ENCODE measurements at places on chromosomes 4 and X.

DNA sequence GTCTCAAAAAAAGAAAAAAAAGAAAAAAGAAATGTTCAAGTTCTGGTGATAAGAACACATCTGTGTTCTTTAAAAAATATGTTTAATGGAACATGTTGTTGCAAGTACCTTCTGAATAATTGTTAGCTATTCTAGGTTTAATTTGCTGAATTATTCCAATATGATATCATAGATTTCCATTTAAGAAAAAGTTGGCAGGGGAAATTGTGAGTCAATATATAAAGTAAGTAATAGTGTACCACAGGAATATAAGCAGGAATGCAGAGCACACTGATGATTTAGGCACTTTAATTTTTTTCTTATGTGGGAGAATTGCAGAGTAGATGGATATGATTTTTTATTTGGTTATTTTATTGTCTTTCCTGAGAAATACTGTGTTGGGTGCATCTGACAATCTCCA lies 190.7 kb downstream of the RPA4 start:
- no peak overlapping the region for H3K27ac ChIP-seq
- H3K4me3 ChIP-seq = no peak overlapping the region
- H3K4me1 ChIP-seq = no peaks in the 10 kb centered on the region
- H3K27me3 ChIP-seq = no peaks in the 10 kb centered on the region
- no peaks in the 10 kb centered on the region for H3K36me3 ChIP-seq
- no peak for DNase-seq

DNA sequence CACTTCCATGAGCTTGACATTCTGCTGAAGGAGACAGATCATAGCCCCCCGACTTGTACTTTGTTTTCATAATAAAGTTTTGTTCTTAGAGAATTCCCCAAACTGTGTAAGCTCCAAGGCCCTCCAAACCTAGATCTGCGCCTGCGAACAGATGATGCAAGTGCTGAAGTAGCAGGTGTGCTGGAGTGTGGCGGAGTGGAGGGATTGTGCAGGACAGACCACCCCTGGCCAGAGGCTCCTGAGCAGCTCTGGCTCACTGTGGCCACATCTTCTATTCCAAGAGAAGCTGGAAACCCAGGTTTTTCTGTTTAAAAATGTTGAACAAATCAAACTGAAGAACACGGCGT lies 46.4 kb downstream of the TBC1D14 start:
- no peak overlapping the region for H3K4me3 ChIP-seq
- H3K27ac ChIP-seq = no peak overlapping the region
- DNase-seq = no peak

GRCh38 chr4:186912606-186913005 lies 188.9 kb upstream of the FAT1 start:
- DNase-seq = no peak
- no peaks in the 10 kb centered on the region for H3K4me1 ChIP-seq
- H3K27me3 ChIP-seq = no peaks in the 10 kb centered on the region
- H3K27ac ChIP-seq = no peak overlapping the region
- no peak overlapping the region for H3K4me3 ChIP-seq
- H3K36me3 ChIP-seq = peaks cover 3% of the 10 kb centered on the region

GRCh38 chr4:66430856-66431255 lies 760.6 kb upstream of the EPHA5 start:
- no peaks in the 10 kb centered on the region for H3K4me1 ChIP-seq
- H3K4me3 ChIP-seq = no peak overlapping the region
- H3K36me3 ChIP-seq = no peaks in the 10 kb centered on the region
- no peak overlapping the region for H3K27ac ChIP-seq
- H3K27me3 ChIP-seq = no peaks in the 10 kb centered on the region

DNA sequence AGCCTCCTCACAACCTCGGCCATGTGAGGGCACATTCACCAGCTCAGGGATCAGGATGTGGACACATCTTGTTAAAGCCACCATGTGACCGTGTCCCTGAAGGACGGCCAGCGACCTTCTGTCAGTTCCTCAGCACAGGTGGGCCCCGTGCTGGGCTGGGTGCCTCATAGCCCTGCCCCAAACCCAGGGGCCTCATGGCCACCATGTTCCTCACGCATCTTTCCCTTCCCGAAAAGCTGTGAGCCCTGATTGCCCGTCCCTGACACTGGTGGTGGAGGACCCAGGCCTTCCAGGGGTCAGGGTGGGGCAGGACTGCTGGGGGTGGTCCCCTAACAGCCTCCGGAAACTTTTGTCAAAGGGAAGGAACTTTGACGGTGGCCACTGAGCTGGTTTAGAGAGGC lies 60.1 kb upstream of the ADRA2C start:
- H3K27me3 ChIP-seq = peaks cover 33% of the 10 kb centered on the region
- peak; percentile 54 for DNase-seq
- no peak overlapping the region for H3K27ac ChIP-seq
- no peaks in the 10 kb centered on the region for H3K36me3 ChIP-seq

DNA sequence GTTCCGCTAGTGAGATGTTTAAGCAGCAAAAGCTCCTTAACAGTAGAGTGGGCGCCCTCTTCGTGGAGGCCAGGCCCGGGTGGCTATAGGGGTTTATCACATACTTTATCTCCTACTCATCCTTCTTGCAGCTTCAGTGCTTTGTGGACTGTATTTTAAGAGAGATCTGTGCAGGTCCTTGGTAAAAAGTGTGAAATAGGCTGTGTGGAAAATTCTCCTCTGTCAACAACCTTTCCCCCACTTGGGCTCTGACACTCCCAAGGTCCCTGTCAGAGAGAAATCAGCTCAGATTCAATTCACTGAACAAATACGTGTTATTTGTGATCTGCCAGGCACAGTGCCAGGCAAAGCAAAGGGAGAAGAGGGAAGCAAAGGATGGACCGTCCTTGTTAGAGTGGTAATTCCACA lies 214.3 kb upstream of the PPARGC1A start:
- H3K36me3 ChIP-seq = no peaks in the 10 kb centered on the region
- no peaks in the 10 kb centered on the region for H3K27me3 ChIP-seq
- no peaks in the 10 kb centered on the region for H3K4me1 ChIP-seq
- H3K4me3 ChIP-seq = no peak overlapping the region
- H3K27ac ChIP-seq = no peak overlapping the region
- no peak for DNase-seq

GRCh38 chrX:14291666-14292500 lies 237.5 kb upstream of the GLRA2 start:
- no peaks in the 10 kb centered on the region for H3K27me3 ChIP-seq
- no peaks in the 10 kb centered on the region for H3K4me1 ChIP-seq
- H3K27ac ChIP-seq = no peak overlapping the region
- no peak for DNase-seq
- H3K36me3 ChIP-seq = no peaks in the 10 kb centered on the region
- H3K4me3 ChIP-seq = no peak overlapping the region

DNA sequence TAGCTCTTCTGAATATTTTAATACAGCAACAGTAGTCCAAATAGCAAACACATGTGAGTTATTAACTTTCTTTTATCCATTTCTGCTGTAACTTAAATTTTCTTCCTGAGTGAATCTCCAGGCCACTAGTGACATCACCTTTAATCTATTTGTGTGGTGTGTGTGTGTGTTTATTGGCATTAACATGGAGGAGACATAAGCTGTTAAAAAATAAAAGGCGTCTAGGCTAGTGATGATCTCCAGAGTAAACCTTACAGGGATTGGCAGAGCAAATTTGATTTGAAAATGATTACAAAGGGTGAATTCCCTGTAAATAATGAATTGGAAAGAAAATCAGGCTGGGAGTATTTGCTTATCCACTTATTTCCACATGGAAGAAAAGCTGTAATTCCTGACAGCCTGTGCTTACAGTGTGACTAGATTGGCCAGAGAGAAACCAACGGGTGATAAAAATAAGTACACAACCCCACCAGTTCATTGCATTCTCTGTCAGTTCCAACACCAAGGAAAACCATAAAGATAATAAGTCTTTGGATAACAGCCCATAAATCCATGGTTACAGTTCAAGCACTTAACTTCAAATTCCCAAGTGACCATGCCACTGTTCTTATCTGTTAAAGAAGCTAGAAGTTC lies 186.1 kb downstream of the ENOX2 start:
- DNase-seq = no peak
- no peaks in the 10 kb centered on the region for H3K27me3 ChIP-seq
- H3K27ac ChIP-seq = no peak overlapping the region
- H3K36me3 ChIP-seq = peaks cover 4% of the 10 kb centered on the region
- H3K4me3 ChIP-seq = no peak overlapping the region
- no peaks in the 10 kb centered on the region for H3K4me1 ChIP-seq

GRCh38 chrX:136534131-136534530 lies 2.1 kb downstream of the VGLL1 start:
- no peaks in the 10 kb centered on the region for H3K27me3 ChIP-seq
- no peak overlapping the region for H3K4me3 ChIP-seq
- H3K36me3 ChIP-seq = no peaks in the 10 kb centered on the region
- DNase-seq = no peak

- no peak for DNase-seq
- H3K27ac ChIP-seq = no peak overlapping the region
- no peaks in the 10 kb centered on the region for H3K36me3 ChIP-seq
- H3K4me3 ChIP-seq = no peak overlapping the region
- H3K27me3 ChIP-seq = no peaks in the 10 kb centered on the region
Observed at GRCh38 chrX:18654875-18655836, 16.8 kb downstream of the RS1 start.

GRCh38 chr4:26857278-26858034 lies 3.2 kb upstream of the STIM2 start:
- H3K27me3 ChIP-seq = no peaks in the 10 kb centered on the region
- H3K36me3 ChIP-seq = no peaks in the 10 kb centered on the region
- H3K27ac ChIP-seq = peak overlapping the region; percentile 94
- H3K4me1 ChIP-seq = peaks cover 50% of the 10 kb centered on the region
- H3K4me3 ChIP-seq = peak overlapping the region; percentile 99

- no peak for DNase-seq
- no peaks in the 10 kb centered on the region for H3K36me3 ChIP-seq
- H3K4me1 ChIP-seq = no peaks in the 10 kb centered on the region
- H3K27ac ChIP-seq = no peak overlapping the region
- H3K27me3 ChIP-seq = peaks cover 16% of the 10 kb centered on the region
Observed at GRCh38 chr4:89539374-89539773, 231.8 kb upstream of the GPRIN3 start.

DNA sequence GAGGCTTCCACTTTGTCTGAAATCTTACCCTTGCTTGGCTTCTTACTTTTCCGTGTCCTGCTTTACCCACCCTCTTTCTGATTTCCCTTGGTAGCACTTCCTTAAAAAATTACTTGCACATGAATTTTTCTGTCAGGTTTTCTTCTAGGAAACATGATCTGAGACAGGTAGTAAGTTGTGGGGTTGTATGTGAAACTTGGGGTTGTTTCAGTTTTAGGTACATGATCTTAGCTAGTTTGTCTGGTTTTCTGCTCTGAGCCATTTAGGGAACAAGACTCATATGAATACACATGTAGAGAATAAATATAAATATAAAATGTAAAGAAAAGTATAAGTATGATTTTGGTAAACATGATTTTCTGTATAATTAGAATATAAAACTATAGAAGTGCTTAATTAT lies 17.4 kb upstream of the ARMCX2 start:
- H3K27me3 ChIP-seq = peaks cover 13% of the 10 kb centered on the region
- no peak overlapping the region for H3K27ac ChIP-seq
- no peaks in the 10 kb centered on the region for H3K4me1 ChIP-seq

DNA sequence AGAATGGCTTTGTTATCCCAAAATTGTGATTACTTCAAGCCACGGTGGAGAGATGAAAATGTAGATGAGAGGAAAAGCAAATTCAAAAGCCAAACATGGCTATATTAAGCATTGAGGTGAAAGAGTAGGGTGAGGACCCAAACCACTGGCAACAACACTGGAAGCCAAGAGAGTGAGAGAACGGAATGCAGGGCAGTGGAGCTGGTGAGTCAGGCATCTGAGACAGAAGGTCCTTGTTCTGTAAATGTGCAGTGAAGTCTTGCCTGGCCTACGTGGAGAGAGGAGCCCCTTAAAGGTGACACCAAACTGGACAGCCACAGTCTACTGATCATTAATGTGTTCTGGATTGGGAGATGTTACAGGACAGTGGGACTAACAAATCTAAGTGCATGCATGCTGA lies 22.8 kb upstream of the SEC24B start:
- no peaks in the 10 kb centered on the region for H3K36me3 ChIP-seq
- H3K27ac ChIP-seq = peak overlapping the region; percentile 2
- H3K4me1 ChIP-seq = no peaks in the 10 kb centered on the region
- H3K27me3 ChIP-seq = no peaks in the 10 kb centered on the region
- no peak for DNase-seq
- H3K4me3 ChIP-seq = no peak overlapping the region

- H3K4me3 ChIP-seq = peak overlapping the region; percentile 26
- peaks cover 63% of the 10 kb centered on the region for H3K27me3 ChIP-seq
- H3K36me3 ChIP-seq = peaks cover 15% of the 10 kb centered on the region
- peaks cover 7% of the 10 kb centered on the region for H3K4me1 ChIP-seq
Observed at GRCh38 chr4:133150486-133151340, 1.6 kb downstream of the PCDH10 start.

DNA sequence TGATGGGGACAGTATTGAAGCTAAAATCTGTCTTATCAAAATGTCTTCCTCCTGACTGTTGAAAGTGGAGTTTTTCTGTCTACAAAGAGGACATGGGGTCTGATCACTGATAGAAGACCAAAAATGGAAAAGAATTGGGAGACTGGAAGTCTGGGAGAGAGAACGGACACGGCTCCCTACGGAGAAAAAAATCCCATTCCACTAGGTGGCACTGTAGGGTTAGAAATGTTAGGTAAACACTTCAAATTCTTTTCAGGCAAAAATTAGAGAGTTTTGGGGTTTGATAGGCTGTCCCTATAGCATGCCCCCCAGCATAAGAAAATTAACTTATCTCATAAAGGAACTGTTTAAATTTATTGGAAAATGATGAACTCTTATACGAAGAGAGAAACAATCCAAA lies 200.5 kb downstream of the FAM133A start:
- H3K4me1 ChIP-seq = no peaks in the 10 kb centered on the region
- no peaks in the 10 kb centered on the region for H3K36me3 ChIP-seq
- H3K4me3 ChIP-seq = no peak overlapping the region
- no peaks in the 10 kb centered on the region for H3K27me3 ChIP-seq
- no peak for DNase-seq

DNA sequence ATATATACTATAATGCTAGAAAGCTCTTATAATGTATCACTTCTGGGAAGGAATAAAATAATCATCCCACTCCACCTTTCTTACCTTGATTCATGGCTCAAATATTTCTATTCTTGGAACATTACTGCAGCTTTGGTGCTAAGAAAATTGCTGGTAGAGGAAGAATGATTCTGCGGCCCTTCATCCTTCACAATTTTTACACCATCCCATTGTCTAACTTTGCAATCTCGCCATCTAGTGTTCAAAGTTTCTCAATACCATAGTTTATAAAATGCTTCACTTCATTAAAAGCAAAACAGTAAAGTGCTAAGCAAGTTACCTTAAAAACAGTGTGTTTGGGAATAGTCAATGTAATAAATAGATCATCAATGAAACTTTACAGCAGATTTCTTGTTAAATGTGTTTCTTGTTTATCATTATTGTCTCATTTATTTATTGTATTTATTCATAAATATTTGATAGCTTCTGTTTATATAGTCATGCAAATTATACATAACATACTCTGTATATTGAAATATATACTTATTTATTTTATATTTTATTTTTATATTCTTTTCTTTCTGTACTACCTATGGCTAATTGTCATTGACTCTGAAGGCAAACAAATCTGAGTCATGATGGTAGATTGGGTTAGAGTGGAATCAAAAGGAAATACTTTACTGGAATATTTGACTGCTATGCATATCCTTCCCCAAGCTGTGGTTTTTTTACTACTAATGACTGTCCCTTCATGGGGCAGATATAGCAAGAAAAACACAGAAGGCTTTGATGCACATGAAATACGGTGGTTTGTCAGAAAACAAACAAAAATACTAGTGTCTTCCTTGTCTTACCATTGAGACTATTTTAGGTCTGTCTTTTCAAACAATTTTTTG lies 390.7 kb downstream of the MAPK10 start:
- H3K27ac ChIP-seq = no peak overlapping the region
- no peak overlapping the region for H3K4me3 ChIP-seq
- no peaks in the 10 kb centered on the region for H3K36me3 ChIP-seq
- H3K4me1 ChIP-seq = no peaks in the 10 kb centered on the region
